Stimulated activated CD8-positive, alpha-beta memory T cell treated with anti-CD3 and anti-CD28 coated beads, Interleukin-2, amount 100 ng/mL, for 48 hours (primary cell): ENCODE measurements at places on chromosomes 5 and 9.

DNA sequence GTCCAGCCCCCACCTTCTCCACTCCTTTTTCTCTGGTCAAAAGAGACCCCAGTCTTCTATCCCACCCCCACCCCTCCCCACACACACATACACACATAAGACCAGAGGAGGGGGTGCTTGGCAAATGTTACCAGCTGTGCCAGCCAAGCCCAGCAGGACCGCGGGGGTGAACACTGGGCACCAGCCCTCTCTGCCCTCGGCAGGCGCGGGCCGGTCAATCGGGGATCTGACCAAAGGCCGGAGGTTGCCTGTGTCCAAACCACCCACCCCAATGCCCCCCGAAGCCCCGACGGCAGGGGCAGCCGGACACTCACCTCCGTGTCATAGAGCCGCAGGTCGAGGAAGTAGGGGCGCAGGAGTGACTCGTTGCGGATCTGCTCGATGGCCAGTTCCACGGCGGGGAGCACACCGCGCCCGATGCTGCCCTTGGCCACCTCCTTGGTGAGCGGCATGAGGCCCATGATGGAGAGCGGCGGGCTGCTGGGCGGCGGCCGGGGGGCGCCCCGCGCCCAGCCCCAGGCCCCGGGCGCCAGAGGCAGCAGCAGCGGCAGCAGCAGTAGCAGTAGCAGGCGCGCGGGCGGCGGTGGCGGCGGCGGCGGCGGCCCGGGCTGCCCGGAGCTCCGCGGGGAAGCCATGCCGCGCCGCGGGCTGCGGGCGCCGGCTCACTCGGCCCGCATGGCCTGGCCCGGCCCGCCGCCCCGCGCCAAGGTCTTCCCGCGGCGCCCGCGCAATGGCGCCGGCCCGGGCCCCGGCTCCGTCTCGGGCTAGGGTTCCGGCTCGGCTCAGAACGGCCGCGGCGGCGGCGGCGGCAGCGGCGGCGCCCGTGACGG, 417 bp downstream of the GABBR2 start:
- no peak for DNase-seq

- no peak for DNase-seq
These were observed 6.0 kb upstream of the PRRT1B start for GRCh38 chr9:131539223-131539923.

DNA sequence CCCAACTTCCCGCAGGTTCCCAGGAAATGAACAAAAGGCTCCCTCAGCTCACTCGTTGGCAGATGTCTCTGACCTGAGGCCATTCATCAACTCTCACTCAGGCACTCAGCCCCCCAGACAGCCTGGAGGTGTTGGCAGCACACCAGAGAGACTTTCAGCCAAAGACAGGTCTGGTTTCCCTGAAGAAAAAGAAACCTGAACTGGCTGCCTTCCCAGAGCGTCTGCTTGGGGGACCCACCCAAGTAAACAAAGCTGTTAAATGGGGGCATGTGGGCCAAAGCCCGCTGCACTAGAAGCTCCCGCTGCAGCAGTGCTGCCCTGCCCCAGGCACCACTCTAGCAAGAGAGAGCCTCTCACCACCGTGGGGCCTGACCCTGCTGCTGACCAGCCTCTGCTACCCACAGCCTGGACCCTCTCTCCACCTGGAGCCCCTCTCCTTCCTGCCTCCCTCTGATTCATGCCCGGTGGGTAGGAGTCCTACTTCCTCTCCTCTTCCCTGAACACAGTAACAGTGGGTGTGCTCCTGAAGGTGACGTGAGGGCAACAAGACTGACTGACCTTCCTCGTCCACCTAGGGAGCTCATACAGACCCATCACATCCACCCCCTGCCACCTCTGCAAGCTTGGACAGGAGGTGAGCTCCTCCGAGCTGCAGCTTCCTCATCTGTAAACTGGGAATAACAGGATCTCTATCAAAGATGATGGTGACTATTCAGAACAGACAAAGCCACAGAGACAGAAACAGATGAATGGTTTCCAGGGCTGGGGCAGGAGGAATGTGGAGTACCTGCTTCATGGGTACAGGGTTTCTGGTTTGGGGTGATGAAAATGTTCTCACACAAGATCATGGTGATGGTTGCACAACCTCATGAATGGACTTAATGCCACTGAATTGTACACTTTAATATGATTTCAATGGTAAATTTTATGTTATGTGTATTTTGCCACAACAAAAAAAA, 31.0 kb upstream of the GABRP start:
- no peak for DNase-seq

DNA sequence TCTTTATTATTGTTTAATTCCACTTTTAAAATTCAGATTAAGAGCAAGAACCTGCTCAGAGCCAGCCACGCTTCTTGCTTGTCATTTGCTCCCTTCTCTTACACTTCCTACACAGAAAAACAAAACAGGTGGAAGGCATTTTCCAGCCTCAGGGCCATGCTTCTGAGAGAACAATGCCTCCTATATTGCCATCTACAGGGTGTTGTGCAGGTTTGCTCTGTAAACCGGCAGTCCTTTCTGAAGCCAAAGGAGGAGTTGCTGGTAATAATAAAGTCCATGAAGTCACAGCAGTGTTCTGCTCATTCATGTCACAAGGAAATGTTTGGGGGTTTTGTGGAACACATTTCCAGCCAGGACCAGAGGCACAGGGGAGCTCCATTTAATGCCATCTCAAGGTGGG, 16.1 kb upstream of the PRLR start:
- DNase-seq = no peak

DNA sequence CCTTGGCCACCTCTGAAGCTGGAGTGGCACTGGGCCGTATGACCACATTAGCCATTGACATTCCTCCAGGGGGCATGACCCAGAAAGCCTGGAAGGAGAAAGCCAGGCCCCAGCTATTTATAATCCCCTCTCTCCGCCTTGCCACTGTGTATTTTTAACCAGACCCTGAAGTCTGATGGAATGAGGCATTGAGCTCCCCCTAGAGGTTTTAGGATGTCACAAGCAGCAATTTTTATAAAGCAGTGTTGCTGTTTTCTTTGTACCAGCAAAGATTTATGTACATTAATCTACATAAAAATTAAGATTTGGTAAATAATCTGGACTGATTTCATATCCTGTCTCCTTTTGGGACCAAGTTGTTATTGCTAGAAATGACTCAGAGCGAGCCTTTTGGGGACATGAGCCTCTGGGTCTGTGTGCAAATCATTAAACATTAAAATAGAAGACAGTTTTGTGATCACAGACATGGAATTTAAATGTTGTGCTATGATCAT, 127.1 kb downstream of the TRIO start:
- no peak for DNase-seq

- DNase-seq = no peak
These were observed 386.1 kb upstream of the KIF2A start for GRCh38 chr5:61919920-61920319.

DNA sequence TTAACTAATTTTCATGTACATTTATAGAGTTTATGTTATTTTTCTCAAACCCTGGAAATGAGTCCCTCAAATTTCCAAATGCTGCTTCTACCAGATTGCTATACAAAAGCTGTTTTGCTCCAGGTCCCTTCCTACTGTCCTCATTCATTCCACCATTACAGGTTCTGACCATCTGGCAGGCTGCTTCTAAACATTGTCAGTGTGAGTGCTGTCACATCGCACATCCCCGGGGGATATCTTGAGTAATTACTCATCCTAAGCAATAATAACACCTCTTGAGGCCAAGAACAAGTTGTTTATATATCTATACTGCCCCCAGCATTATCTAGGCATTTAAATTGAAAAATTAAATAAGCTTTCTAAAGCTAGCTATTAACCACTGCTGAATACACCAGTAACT, 1675.3 kb upstream of the CDH6 start:
- no peak for DNase-seq

- no peak for DNase-seq
These were observed 3.2 kb downstream of the MAP1B start for GRCh38 chr5:72110394-72111013.

DNA sequence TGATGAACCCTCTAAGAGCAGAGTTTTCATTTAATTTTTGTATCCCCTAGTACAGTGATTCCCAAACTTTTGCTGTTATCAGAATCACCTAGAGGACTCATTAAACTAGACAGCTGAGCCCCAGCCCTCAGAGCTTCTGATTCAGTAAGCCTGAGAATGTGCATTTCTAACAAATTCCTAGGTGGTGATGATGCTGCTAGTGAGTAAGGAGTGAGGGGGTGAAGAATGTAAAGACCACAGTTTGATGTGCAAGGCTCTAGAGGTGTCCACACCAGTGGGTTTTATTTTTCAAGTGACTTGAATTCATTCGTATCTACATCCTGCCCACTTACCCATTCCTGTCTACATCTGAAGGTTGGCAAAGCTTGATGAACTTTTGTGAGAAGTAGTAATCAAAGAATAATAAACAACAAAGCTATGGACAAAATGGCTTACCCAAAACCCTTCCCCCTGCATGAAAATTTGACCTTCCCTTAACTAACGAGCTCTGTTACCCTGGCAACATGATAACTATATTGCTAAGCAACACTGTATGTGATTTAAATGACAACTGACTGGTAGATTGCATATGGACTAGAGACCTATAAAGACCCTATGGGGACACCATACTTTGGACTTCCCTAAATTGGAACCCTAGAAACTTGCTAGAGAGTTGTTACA, 35.2 kb downstream of the DTWD2 start:
- DNase-seq = no peak

GRCh38 chr5:158234323-158235158, 375.6 kb upstream of the CLINT1 start:
- DNase-seq = no peak

- no peak for DNase-seq
These were observed 9.2 kb upstream of the AGPAT2 start for GRCh38 chr9:136696502-136696901.

DNA sequence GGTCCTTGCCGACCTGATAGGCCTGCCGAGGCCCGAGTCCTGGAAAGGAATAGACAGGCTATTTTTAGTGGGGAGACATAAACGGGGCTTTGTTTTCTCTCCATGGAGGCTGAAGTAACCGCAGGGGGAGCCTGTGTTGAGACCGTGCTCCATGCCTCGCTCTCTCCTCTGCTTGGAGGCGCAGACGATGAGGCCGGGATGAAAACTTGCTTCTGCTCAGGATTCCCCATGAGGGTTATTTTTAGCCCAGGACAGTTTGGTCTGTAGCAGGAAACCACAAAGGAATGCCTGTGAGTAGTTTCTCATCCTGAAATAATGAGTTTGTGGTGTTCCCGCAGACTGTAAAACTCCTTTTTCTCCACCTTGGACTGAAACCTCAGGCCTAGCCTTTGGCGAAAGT, 81.9 kb upstream of the RARS1 start:
- DNase-seq = no peak

GRCh38 chr9:136020671-136021070, 59.5 kb upstream of the UBAC1 start:
- DNase-seq = no peak

DNA sequence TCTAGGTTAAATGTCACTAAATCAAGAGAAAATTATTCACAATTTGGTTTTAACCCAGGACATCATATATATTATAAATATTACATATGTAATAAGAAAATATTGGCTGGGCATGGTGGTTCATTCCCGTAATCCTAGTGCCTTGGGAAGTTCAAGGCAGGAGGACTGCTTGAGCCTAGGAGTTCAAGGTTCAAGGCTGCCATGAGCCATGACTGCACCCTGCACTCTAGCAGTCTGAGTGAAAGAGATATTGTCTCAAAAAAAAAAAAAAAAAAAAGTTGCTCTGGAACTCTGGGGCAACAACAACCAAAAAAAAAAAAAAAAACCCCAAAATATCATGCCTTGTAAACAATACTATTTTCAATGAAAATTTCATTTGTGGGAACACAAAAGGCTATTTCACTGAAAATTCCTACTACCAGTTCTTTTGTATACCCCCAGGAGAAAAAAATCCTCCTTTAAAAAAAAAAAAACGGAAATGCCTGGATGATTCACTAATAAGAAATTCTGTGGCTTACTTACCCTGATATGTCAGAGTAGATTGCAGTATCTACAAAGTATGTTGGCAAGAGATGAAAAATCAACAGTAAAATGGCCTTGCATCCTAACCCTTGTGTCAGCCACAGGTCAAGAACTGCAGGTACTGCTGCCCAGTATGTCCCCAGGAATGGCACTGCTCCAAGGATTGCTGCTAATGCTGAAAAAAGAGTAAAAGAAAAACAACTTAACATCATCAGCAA, 22.6 kb upstream of the CTNNAL1 start:
- no peak for DNase-seq

GRCh38 chr5:12313602-12314001, 409.4 kb upstream of the CTNND2 start:
- no peak for DNase-seq

DNA sequence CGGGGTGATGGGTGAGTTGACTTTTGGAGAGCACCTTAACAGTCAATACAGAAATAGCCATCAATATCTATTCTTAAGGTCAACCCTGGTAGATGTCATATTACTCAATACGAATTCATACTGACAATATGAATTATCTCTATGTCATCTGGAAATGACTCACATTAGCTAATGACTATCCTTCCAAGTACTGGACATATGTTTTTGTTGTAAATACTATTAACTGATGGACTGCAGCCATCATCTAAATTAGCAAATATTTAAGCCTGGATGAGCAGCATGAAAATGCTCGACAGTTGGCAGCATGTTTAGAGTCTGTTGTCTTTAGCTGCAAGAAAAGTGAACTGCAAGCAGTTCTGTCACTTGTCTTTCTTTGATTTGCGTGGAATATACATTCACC, 19.6 kb upstream of the ISOC1 start:
- no peak for DNase-seq

DNA sequence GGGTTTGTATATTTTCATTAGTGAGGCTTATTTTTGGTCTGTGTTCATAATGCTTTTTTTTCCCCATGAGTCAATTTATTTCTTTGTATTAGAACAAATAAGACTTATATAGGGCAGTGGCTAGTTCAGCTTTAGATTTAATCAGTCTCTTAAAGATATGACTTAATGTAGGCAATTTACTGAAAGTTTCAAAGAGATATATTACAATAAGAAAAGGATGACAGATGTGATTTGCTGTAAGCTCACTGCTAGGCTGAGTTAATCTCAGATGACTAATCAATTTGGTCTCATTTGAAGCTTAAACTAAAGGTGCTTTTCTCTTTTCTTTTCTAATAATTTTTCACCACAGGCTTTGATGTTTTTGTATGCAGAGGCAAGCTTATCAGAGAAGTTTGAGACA, 291.8 kb upstream of the DAP start:
- DNase-seq = no peak

- no peak for DNase-seq
These were observed 14.8 kb downstream of the PDGFRB start for GRCh38 chr5:150140830-150141229.

DNA sequence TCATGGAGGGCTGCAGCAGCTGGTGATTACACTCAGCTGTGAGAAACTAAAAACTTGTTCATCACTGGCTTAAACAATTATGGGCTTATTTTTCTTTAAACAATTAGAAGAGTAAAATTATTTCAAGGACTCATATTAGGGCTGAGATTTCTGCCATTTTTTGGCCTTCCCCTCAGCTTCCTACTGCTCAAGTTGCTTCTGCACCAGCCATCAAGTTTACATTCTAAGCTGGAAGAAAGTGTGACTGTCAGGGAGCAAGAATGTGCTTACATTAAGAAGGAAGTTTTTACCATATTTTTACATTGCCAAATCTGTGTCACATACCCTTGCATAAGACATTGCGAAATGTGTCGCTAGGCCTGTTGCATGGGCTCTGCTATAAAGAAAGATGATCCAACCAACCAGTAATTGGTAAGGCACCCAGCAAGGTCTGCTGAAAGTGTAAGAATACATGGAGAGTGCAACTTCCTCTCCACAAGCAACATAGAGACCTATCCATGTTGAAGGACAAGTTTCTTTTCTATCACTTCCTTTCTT, 260.3 kb upstream of the CDH10 start:
- DNase-seq = no peak
